Umbilical cord (tissue), 2 donors: ENCODE measurements at places on chromosomes 2 and 18.
A peak's percentile ranks its signal among the peaks of the same experiment; 100 is the strongest.

GRCh38 chr2:131580187-131580586, 52.5 kb downstream of the CCDC74A start:
- no peak for DNase-seq

DNA sequence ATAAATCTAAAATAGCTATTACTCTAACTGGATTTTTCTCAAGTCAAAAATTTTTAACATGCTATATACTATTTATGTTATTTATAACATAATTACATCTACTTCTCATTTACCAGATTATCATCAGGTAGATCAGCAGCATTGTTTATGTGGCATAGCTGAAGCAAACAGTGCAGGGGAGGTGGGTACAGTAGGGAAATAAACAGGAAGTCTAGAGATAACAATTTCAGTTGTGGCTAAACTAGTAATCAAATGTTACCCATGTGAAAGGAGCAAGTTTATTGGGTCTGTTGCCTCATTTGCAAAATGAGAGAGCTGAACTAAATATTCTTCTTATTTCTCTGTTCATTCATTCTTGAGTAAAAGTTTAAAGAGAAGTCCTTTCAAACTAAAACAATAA, 27.7 kb downstream of the GFPT1 start:
- DNase-seq, result no peak

DNA sequence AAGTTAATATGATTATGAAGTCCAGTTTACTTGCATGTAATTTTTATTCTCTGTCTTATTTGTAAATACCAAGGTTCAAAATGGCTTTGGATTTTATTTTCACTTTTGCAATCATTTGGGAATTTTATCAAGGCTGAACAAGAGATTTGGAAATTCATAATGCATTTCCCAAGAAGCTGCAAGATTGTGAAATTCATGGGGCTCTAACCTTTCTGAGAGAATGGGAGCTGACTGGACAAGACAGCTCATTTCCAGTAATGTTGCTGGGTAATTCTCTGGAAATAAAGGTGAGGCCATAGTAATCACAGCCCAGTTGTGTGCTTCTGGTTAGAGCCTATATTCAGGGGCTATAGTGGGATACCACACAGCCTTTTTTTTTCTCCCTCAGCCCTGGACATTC, 21.5 kb upstream of the NABP1 start:
- no peak for DNase-seq

- DNase-seq, result peak; percentile 20
These were observed 1.5 kb downstream of the DLX2 start for GRCh38 chr2:172100935-172101820.

- DNase-seq, result no peak
These were observed 218.1 kb downstream of the ALK start for GRCh38 chr2:29703336-29703735.

- no peak for DNase-seq
These were observed 1252.2 kb downstream of the DPP10 start for GRCh38 chr2:115694651-115695050.

- DNase-seq, result peak; percentile 17
These were observed 74.4 kb downstream of the MEIS1 start for GRCh38 chr2:66509326-66509811.

GRCh38 chr2:116490511-116491145, 1323.9 kb upstream of the DDX18 start:
- DNase-seq, result no peak

- DNase-seq, result no peak
These were observed 262.1 kb upstream of the ST6GAL2 start for GRCh38 chr2:107148055-107148454.

GRCh38 chr2:101830146-101830545, 132.6 kb downstream of the MAP4K4 start:
- no peak for DNase-seq

DNA sequence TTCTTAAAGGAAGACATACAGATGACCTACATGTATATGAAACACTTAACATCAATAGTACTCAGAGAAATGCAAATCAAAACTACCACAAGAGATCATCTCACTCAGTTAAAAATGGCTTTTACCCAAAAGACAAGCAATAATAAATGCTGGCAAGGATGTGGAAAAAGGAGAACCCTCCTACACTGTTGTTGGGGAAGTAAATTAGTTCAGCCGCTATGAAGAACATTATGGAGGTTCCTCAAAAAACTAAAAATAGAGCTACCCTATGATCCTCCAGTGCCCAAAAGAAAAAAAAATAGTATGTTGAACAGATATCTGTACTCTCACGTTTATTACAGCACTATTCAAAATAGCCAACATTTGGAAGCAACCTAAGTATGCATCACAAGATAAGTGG, 1579.4 kb upstream of the TMEFF2 start:
- DNase-seq, result no peak

DNA sequence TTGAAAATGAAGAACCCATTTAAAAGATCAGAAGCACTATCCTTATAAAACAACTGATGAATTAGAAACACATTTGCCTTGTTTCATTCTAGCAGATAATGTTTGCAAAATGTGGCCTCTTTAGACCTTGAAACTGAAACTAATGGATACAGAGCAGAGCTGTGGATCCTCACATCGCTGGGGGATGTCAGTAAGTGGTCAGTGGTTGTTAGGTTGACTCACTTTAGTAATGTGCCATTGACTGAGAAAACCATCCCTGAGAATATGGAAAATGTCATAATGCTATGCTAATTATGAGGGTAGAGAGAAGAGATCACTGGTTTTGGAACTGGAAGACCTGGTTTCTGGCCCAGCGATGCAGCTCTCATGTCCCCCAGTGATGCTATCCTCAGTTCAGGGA, 176.7 kb downstream of the MYO1B start:
- DNase-seq, result no peak

- no peak for DNase-seq
These were observed 111.9 kb upstream of the DTNA start for GRCh38 chr18:34598120-34598635.

DNA sequence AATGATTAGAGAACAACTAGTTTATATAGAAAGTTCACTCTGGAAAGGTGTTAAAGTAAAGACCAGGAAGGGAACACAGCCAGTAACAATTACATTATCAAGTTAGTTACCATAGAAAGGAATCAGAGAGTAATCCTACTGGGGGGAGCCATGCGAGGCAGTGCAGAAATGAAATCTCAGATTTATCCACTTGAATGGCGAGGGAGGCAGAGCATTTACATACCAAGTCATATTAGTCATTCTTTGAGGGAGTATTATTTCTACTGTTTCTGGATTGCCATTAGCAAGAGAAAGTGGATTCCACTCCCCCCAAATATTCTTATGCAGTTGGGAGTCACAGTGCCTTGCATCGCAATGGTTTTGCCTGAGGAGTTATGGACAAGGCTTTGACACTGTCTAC, 472.7 kb upstream of the TRIB2 start:
- DNase-seq, result no peak

GRCh38 chr18:68244786-68245185, 470.1 kb downstream of the TMX3 start:
- no peak for DNase-seq

GRCh38 chr2:204065566-204065965, 129.0 kb downstream of the ICOS start:
- peak; percentile 71 for DNase-seq

DNA sequence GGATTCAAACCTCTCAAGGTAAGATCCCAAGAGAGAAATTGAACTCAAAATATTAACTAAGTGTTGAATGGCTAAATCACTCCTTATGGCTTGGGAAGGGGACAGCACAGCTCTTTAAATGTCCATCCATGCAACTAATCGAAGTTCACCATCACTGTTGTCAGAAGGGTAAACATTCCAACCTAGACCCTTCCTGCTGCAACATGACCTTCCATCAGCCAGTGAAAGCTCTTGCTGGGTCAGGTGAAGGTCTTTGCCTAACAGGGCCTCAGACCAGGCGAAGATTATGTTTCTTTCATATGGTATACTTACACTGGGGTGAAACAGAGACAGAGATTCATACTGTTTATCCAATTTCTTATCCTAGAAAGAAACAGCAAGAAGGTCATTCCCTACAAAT, 16.4 kb downstream of the IAH1 start:
- no peak for DNase-seq

DNA sequence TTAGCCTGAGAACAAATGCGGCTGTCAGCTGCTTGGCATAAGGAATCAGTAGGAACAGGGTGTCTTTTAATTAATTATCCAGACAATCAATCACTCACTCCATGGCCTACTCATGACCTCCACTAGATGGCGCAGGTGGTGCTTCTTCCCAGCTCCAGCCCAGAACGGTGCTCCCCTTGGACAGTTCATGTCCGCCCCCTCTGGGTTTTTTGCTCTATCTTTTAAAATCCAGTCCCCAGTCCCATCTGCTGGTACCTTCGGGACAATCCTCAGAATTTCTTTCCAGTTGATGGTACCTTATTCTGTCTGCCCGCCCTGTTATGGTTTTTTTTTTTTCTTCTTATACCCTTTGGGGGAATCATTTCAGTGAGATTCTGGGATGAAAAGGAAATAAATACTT, 99.8 kb downstream of the CACNB4 start:
- DNase-seq, result peak; percentile 9

GRCh38 chr18:55322178-55322735, 265.7 kb downstream of the TCF4 start:
- peak; percentile 96 for DNase-seq

DNA sequence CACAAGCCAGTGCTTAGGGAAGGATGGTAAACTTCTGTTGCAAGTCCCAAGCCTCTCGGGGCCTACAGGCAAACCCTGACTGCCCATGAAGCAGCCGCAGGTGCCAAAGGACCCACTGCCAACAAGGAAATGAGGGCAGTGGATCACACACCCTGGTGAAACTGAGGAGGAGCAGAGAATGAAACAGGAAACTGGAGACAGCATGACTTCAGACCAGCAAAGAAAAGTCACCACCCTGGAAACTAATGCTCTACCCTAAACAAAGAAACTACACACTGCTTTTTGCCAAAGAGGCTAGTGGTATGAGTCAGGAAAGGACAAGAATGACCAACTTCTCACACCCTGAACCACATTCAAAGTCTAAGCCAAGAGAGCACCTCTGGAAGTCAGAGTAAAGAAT, 97.2 kb downstream of the MYO5B start:
- no peak for DNase-seq
